ENCODE measurements at places on chromosomes 5 and 9. TPM values are rescaled to one million over a fixed set of nuclear protein-coding genes. Genes with fewer than 3 reads are reported as not detected.

LCN10 gene
- not detected for total RNA-seq

PCDHGA6 gene
- total RNA-seq = 4.2 TPM

SH2D3C gene
- total RNA-seq = 0.28 TPM

TRIM36 gene
- 0.18 TPM for total RNA-seq

SNX18 gene
- total RNA-seq = 67.8 TPM

ARHGEF28 gene
- total RNA-seq = 13.9 TPM

SVEP1 gene
- total RNA-seq = 16.7 TPM

ZNF879 gene
- 3.4 TPM for total RNA-seq

GABRB2 gene
- not detected for total RNA-seq

PPP3R2 gene
- not detected for total RNA-seq

RAB24 gene
- total RNA-seq = 18.5 TPM

MARCOL gene
- total RNA-seq = not detected

UGT3A1 gene
- total RNA-seq = not detected

DNA sequence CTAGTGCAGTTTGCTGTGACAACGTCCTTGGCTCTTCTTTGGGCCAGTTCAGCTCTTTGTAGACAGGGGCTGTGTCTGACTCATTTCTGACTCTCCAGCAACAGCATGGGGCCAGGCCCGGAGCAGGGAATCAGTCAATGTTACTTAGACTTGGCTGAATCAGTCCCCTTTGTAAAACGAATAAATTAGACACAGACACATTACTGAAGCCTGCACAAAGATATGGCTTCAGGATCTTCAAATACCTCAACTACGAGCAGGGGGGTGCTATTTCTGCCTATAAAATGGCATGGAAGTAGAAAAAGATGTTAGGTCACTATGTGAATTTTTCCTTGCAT, 204.7 kb downstream of the TTLL11 start:
- peak; percentile 85 for DNase-seq

GRCh38 chr9:89883401-89884341, 278.9 kb downstream of the GADD45G start:
- no peak for DNase-seq

DNA sequence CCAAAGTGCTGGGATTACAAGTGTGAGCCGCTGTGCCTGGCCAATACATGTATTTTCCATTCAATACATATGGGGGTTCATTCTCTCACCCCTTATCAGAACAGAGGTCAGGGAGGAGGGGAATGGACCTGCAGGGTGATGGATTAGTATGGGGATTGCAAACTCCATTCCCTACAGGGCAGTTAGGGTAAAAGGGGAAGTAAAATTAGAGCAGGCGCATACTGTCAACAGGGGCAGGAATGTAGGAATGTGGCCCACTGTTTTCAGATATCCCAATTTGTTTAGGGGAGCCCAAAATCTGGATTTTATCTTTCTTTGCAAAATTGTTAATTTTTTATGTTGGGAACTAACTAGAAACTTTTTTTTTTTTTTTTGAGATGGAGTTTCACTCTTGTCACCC, 46.4 kb upstream of the SLC44A1 start:
- no peak for DNase-seq

GRCh38 chr5:109199289-109199688, 210.5 kb downstream of the PJA2 start:
- no peak for DNase-seq

DNA sequence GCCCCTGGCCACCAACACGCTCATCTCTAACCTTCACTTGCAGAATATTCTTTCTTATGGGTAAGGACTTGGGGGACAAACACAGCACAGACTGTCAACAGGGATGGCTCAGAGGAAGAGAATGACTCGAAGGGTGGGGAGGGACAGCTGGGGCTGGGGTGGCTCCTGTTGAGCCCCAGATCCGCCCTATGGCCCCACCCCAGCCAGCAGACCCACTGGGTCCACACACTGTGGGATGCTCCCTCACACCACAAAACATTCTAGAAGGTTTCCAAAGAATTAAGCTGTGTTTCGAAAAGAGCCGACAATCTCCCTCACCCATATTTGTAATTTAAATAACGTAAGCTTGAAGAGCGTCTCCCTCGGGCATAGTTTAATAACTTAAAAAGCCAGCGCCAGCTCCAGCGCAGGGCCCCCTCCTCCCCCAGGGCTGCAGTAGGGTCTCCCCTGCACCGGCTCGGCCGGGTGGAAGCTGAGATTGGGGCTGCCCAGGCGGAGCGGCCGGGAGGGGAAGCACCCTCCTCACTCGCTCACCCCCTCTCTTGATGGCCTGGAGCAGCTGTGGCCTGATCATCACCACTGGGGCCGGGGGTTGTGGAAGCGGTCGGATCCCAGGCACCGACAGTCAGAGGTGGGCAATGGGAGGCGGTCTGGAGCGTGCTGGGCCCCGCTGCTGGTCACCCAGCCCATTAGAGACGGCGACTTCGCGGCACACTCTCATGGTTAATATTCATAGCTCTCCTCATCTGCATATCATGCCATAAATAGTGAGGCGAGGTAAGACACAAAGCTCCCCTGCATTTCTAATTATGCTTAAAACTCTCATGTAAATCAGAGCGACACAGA, 37.6 kb downstream of the NACC2 start:
- DNase-seq = no peak

DNA sequence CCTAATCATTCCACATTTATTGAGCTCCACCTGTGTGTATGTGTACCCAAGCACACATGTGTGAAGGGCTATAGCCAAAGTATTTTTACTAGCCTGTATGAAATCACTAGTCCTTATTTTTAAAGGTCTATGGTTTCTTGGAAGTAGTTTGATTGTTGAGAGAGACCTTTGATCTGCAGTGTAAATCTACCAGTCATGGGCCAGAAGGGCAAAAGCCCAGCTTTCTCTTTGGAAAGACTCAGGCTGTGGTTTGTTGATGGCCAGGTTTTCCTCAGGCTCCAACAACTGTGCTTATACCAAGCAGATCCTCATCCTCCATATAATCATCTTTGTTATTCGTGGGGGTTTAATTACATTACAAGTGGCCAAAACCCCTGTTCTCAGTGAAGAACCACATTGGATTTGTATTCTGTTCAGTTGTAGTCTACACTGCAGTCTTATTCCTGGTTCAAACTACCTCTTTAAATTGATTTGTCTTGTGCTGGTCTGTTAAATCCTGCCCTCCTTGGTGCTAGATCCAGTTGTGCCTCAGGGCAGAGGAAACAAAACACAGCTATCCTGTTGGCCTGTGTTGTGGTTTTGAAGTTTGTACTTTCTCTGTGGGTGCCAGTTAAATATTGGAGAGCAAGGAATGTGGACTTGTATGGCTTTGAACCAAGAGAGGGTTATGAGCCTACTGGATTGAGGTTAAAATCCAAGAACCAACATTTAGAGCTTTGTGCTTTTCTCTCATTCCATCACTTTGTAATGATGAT, 13.3 kb downstream of the CDC26 start:
- no peak for DNase-seq

- DNase-seq = peak; percentile 70
These were observed at the start of gene CAPSL for GRCh38 chr5:35938568-35939227. Gene CAPSL, minus strand, starts transcription at chr5:35938622. Its CDS starts 17,502 bp downstream, at chr5:35921120.

DNA sequence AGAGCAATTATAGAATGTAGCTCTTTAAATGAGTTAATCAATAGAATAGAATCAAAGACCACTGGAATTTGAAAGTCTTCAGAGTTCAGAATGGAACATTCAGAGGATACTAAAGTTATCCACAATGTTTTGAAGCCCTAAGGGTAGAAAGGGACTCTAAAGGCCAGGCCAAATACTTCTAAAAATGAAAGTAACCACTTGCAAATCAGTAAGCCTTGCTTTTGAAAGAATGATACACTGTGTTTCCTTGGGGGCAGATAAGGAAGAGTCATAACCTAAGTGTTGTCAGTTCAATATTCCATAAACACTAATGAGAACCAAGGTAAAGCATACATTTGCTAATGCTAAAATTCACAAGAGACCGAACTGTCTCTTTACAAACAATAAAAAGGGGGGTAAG, 813.5 kb downstream of the PTPRD start:
- no peak for DNase-seq

- no peak for DNase-seq
These were observed 13.1 kb upstream of the CEMIP2 start for GRCh38 chr9:71781391-71781790.

DNA sequence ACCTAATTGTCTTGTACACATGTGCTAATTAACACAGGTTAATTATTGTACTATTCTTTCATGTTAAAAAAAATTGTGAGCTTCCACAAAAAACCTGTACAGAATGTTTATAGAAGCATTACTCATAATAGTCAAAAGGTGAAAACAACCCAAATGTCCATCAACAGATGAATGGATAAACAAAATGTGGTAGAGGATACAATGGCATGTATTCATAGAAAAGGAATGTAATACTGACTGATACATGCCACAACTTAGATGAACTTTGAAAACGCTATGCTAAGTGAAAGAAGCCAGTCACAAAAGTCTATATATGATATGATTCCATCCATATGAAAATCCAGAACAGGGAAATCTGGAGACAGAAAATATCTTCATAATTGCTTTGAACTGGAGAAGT, 25.6 kb downstream of the RRAGA start:
- DNase-seq = peak; percentile 22

GRCh38 chr5:138528208-138528607, 14.8 kb downstream of the ETF1 start:
- peak; percentile 48 for DNase-seq

GRCh38 chr5:87411973-87412629, 629 bp downstream of the CCNH start:
- DNase-seq = peak; percentile 63

DNA sequence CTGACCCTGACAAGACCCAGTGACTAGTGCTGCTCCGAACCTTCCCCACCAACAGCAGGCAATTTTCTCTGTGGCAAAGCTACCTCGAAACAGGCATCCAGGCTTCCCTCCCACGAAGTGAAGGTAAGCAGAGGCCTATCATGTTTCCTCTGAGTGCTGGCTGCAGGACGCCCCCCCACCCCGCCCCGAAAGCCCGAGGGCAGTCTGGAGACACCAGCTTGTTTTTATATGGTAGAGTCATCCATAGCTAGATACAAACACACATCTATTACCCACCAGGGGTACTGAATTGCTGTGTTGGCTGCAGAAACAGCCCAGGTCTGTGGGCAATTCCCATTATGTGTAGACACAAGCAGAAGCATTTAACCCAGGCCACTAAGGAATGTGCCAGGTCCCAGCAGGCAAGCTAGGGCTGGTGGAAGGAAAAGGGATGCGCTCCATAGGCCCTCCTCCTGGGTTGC, 40.4 kb downstream of the LIX1 start:
- DNase-seq = no peak

DNA sequence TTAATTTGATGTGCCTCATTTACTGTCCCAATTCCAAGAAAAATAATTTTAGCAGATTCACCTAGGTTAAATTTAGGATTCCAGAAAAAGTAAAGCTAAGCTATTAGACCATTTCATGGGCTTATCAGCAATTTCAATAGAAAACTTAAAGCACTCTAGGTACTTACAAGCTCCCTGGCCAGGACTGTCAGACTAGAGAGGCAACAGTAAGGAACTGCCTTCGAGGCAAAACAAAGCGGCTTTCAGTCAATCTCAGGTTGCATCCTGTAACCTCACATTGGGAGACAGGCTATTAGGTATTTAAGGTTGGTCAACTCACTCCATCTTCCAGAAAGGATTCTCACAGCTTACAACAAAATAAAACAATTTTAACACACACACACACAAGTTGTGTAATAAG, 48.7 kb upstream of the FSD1L start:
- DNase-seq = no peak

DNA sequence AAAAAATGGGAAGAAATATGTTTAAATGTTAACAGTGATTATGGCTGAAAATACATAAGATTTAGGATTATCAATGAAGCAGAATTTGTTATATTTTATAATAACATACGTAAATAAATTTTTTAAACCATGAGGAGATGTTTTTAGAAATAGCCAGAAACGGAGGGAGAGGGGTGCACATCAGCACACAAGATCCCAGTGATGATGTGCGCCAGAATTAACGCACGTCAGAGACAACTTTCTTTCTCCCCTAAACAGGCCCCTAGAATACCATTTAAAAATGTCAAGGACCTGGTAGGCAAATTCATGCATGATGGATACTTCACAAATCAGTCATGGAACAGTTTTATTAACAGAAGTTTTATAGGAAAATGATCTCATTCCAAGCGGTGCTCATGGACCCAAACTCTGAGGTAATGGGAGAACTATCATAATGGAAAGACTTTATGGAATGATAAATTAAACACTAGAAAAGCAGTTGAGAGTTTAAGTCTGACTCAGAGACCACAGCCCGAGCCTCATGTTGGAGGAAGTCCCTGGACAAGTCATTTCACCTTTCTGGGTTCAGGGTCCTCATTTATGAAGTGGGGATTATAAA, 258.9 kb upstream of the GAS1 start:
- peak; percentile 85 for DNase-seq

GRCh38 chr9:133716564-133717112, 21.5 kb downstream of the SARDH start:
- DNase-seq = no peak

- DNase-seq = no peak
These were observed 96.1 kb downstream of the F2RL2 start for GRCh38 chr5:76526950-76527583.

DNA sequence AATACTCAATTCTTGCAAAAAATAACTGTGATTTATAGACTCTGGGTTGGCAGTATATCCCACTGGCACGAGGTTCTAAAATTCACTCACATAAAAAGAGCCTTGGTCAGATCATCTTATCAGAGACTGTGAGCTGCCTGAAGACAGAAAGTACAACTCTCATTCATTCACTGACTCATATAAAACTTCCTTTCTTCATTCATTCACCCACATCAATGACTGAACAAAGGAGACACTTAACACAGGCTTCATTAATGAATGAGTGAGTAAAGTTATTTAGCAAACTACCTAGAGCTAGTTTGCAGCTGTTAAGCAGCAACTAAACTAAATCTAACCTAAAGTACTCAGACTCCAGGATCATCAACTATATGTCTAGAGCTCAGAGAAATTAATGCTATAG, 214.7 kb downstream of the DENND1A start:
- no peak for DNase-seq

GRCh38 chr9:136486131-136486530, 3.3 kb upstream of the SEC16A start:
- DNase-seq = no peak

- no peak for DNase-seq
These were observed 53.8 kb upstream of the ARAP3 start for GRCh38 chr5:141735823-141736222.

GRCh38 chr5:138149530-138149929, 10.3 kb upstream of the NME5 start:
- DNase-seq = peak; percentile 54

DNA sequence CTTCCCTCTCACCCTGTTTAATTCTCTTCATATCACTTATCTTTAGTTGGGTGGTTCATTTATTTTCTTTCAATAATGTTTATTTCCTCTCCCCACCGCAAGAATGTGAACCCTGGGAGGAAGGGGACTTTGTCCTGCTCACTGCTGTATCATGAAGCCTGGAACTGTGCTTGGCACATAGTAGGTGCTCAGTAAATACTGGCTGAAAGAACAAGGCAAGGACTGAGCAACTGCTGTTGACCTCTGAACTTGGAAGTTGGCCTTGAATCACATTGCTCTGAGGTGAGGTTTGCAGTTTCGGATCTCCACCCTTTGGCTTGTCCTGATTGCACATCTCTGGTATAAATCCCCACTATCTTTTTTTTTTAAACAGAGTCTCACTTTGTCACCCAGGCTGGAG, 22.0 kb upstream of the PTGS1 start:
- DNase-seq = no peak
